GM23248 (cell line): ENCODE measurements at places on chromosomes 1 and 21.

- peak; percentile 17 for DNase-seq
These were observed 1369.1 kb upstream of the ADGRL4 start for GRCh38 chr1:80375662-80376061.

- no peak for DNase-seq
These were observed 21.8 kb upstream of the IL20 start for GRCh38 chr1:206843626-206844025.

GRCh38 chr1:87439821-87440220 is 111.1 kb downstream of the LMO4 start:
- no peak for DNase-seq

- peak; percentile 64 for DNase-seq
These were observed 139.1 kb downstream of the DUSP10 start for GRCh38 chr1:221602830-221603229.

DNA sequence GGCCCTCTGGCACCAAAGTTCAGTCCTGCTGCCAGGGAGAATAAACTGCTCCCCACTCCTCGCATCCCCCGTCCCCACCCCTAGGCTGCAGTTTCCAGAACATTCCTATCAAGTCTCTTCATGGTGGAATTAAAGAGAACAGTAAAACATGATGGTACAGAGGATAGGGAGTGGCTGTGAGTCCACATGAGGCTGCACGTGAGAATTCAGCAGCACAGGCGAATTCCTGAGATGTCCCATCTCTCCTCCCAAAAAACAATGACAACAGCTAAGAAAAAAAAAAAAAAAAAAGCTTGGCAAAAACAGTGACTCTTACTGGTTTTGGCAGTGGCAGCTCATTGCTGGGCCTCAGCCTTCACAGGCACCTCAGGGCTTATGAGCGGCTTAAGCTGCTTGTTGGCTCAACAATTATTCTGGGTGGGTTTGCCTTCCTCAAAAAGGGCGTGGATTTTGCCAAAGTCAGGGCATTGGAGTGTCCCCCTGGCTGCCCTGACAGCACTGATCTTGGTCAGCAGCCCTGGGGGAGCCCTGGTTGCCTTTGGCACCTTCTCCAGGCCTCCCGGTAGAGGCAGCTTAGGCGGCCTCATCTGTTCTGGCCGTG is 5.7 kb upstream of the IFFO2 start:
- peak; percentile 82 for DNase-seq
